Brain (organoid and tissue), 16 donors: ENCODE measurements at places on chromosomes 5 and 9.

DNA sequence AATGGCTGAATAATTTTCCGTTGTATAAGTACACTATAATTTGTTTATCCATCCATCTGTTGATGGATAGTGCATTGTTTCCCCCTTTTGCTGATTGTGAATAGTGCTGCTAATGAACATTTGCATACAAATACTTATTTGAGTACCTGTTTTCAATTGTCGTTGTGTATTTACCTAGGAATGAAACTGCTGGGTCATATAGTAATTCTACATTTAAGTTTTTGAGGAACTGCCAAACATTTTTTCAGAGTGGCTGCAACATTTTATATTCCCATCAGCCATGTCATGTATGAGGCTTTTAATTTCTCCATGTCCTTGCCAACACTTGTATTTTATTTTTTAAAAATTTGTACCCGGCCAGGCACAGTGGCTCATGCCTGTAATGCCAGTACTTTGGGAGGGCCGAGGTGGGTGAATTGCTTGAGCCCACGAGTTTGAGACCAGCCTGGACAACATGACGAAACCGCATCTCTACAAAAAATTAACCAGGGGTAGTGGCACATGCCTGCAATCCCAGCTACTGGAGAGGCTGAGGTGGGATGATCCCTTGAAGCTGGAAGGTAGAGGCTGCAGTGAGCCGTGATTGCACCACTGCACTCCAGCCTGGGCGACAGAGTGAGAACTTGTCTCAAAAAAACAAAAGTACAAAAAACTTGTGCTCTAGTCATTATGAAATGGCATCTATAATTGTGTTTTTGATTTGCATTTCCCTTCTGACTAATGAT lies 2.2 kb upstream of the ANXA6 start:
- DNase-seq = no peak

GRCh38 chr5:123906698-123907295 lies 394.8 kb downstream of the CSNK1G3 start:
- DNase-seq = no peak

DNA sequence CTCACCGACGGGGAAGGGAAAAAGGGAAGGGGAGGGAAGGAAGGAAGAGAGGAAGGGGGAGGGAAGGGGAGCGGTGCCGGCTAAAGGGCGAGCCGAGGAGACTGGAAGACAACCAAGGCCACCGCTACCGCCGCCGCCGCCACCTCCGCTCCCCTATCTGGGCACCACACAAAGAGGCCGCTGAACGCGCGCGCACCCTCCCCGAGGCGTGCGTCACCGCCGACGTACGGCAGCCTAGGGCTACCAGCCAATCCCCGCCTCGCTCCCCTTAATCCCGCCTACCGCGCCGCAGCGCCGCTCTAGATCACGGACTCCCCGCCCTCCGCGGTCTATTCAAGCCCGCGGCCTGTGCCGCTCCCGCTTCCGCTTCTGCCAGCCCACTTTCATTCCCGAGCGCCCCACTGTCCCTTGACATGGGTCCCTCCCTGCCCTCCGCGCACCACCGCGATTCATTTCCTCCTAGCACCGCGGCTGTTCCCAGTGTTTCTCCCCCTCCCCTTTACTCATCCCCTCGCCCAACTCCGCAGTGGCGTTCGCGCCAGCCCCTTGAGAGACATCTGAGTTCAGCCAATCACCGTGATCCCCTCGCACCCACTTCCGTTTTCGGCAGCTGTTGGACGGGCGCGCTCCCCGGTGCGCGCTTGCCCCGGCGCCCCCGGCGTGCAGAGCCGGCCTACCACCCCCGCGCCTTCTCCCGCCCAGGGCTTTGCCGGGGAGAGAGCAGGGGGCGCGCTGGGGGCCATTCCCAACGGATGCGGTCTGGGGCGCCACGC lies at the start of gene HNRNPA0:
TSS of gene HNRNPA0 (minus strand) at position 176 of the 773 bp plus-strand sequence. CDS start 297 bp downstream, outside the sequence.
- DNase-seq = peak; percentile 98

- DNase-seq = no peak
Observed at GRCh38 chr5:169142264-169142970, 158.5 kb downstream of the SLIT3 start.

GRCh38 chr5:95725071-95725820 lies 5.9 kb upstream of the RHOBTB3 start:
- no peak for DNase-seq

- DNase-seq = no peak
Observed at GRCh38 chr5:66821688-66822429, 225.7 kb downstream of the MAST4 start.

DNA sequence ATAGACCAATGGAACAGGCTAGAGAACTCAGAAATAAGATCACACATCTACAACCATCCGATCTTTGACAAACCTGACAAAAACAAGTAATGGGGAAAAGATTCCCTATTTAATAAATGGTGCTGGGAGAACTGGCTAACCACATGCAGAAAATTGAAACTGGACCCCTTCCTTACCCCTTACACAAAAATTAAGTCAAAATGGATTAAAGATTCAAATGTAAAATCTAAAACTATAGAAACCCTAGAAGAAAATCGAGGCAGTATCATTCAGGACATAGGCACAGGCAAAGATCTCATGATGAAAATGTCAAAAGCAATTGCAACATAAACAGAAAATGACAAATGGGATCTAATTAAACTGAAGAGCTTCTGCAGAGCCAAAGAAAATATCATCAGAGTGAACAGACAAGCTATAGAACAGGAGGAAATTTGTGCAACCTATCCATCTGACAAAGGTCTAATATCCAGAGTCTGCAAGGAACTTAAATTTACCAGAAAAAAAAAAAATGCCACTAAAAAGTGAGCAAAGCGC lies 43.8 kb downstream of the MRPS27 start:
- DNase-seq = no peak

- DNase-seq = no peak
Observed at GRCh38 chr9:124029617-124030016, 18.0 kb downstream of the LHX2 start.

DNA sequence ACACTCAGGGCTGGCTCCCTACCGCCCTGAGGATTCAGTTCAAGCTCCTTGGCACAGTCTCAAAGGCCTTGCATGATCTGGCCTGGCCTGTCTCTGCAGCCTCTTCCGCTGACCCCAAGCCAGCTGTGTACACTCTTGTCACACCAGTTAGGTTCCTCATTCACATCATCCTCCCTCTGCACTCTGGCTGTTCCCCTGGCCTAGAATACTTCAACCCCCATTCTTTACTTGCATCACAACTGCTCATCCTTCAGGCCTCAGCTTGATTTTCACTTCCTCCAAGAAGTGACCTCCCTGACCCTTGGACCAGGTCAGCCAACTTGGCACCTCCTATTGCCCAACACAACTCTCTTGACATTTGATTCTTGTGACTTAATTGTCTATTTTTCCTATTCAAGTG lies 18.9 kb upstream of the PFDN1 start:
- DNase-seq = no peak

GRCh38 chr9:135506327-135507103 lies 6.0 kb downstream of the MRPS2 start:
- DNase-seq = no peak

GRCh38 chr5:152634586-152634985 lies 229.5 kb upstream of the NMUR2 start:
- peak; percentile 97 for DNase-seq

DNA sequence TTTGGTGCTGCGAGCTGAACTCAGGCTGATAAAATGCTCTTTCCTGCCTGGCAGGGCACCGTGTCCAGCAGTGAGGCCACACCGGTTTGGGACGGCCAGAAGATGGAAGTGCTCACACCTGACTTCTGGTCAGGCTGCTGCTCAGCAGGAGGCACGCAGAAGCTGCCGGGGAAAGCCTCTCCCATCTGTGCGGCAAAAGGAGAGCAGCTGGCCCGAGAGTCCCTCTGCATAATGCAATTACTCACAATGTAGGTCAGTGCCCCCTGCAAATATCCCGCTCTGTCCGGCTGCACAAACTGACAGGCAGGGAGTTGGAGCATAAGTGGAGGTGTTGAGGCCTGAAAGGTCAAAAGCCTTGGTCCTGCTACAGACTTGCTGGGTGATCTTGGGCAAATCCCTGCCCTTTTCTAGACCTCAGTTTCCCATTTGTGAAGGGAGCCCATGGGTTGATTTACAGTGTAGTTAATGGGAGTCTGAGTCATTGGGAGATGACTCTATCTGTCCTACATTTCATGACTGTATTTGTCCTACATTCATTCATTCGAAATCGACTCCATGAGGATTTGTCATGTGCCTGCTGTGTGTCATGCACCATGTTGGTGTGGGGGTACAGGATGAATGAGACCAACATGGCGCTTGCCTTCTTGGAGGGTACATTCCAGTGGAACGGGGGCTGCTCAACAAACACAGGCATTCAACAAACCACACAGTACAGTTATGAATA lies 61.8 kb upstream of the TBC1D2 start:
- DNase-seq = no peak

DNA sequence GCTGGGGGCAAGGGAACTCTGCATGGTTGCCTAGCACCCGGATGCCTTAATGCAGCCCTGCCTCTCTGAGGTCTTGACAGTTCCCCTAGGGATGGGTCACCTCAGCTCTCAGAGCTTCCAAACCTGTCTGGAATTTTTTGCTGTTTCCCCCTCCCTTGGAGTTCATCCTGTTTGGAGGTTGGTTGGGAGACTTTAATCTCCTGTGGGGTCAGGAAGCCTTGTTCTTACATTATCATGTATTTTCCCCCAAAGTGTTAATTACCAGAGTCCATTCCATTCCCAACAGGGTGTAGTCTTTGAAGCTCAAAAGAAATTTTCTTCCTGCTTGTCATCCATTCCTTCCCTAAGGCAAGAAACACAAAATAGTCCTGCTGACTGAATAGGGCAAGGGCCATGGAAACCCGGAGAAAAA lies 150.3 kb upstream of the SPRY4 start:
- DNase-seq = no peak

DNA sequence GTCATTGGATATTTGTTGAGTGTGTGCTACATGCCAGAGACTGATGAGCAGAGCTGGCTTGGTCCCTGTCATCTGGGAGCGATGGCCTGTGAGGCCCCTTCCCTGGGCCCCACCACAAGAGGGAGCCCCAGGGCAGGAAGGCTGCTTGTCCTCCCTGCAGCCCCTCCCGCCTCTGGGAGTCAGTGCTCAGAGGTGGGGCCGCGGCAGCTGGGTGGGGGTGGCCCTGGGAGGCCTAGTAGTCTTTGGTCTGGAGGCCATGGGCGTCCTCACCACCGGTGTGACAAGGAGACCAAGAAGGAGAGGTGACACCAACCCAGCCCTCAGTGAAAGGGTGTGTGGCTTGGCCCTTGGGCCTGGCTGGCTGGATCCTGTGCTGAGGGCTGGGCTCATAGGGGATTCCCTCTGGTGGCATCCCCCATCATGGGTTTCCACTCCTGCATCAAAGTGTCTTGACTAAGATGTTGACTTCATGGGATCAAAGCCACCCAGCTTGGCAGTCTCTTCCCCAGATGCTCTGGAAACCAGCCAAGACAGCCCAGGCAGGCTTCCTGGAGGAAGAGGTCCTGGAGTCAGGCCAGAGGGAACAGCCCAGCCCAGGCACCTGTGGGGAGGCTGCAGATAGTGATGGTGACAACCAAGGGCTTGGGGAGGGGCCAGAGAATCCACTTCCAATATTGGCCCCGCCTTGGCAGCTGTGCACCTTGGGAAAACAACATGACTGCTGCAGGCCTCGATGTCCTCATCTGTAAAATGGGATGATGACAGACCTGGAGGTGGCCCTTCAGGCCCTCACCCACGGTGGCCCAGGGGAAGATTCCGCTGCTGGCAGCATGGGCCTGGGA lies 166.7 kb downstream of the GAPVD1 start:
- no peak for DNase-seq

DNA sequence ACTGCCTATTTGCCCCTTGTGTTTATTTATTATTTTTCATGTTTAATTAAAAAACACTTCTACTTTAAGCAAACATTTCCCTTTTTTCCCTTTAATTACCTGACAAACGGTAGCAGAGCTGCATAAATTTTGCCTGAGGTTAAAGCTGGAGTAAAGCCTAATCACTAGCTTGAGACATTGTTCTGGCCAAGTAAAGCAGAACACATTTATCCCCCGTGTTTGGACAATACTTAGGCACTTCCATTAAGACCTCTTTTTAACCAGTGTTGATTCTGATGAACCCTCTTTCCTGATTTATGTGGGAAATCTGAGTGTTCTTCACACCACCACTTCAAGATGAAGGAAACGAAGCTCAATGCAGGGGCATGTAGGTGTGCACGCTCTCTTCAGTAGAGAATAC lies 54.5 kb downstream of the BNC2 start:
- DNase-seq = no peak

- no peak for DNase-seq
Observed at GRCh38 chr5:175109058-175109755, 334.8 kb downstream of the DRD1 start.

DNA sequence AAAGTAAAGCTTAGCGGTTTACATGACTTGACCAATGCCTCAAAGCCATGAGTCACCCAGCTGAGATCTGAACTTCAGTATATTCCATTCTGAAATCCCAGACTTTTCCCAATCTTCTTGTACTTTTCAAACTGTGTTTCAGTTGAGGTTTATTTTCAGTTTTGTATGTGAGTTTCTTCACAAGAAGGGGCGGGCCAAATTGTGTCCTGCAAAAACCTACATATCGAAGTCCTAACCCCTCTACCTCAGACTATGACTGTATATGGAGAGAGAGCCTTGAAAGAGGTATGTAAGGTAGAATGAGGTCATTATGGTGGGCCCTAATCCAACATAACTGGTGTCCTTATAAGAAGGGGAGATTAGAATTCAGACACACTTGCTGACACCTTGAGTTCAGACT lies 666 bp upstream of the TLR4 start:
- no peak for DNase-seq

- no peak for DNase-seq
Observed at GRCh38 chr5:168916266-168916665, 337.1 kb upstream of the PANK3 start.

DNA sequence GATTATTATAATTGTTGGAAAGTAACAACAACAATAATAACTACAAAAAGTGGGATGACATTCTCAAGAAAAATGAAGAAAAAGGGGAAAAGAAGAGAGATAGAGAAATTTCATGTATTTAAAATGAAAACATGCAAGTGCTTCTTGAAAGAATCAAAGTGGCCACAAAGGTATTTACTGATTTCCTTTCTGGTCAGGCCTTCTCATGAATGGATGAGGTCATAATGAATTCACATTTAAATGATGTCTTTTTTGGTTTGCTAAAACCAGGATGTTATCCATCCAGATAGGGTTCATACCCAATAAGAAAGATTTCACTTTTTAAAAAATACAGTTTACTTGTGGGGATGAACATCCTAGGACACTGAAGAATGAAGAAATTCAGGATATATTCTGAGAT lies 446.4 kb upstream of the PTGER4 start:
- DNase-seq = no peak
